ENCODE measurements at places on chromosomes 2 and 18. TPM values are rescaled to one million over a fixed set of nuclear protein-coding genes. Genes with fewer than 3 reads are reported as not detected.

- DNase-seq: no peak
- no peaks in the 10 kb centered on the region for H3K27me3 ChIP-seq
- H3K36me3 ChIP-seq: no peaks in the 10 kb centered on the region
- peak overlapping the region; percentile 66 for H3K4me3 ChIP-seq
These were observed 559 bp downstream of the TMEM37 start for GRCh38 chr2:119431976-119432850.

The LRRC30 gene
- not detected for total RNA-seq

GRCh38 chr2:233513953-233514655, 52.5 kb downstream of the USP40 start:
- no peak for DNase-seq
- no peaks in the 10 kb centered on the region for H3K27me3 ChIP-seq
- H3K4me1 ChIP-seq: no peaks in the 10 kb centered on the region
- H3K4me3 ChIP-seq: no peak overlapping the region
- H3K27ac ChIP-seq: no peak overlapping the region
- H3K36me3 ChIP-seq: peaks cover 13% of the 10 kb centered on the region

The AMER3 gene
- total RNA-seq: not detected

The ASNSD1 gene
- total RNA-seq: 34.1 TPM

GRCh38 chr18:1014951-1015624, 110.4 kb downstream of the ADCYAP1 start:
- H3K27me3 ChIP-seq: no peaks in the 10 kb centered on the region
- no peaks in the 10 kb centered on the region for H3K4me1 ChIP-seq

The GRB14 gene
- 8.4 TPM for total RNA-seq

- no peak overlapping the region for H3K27ac ChIP-seq
- no peaks in the 10 kb centered on the region for H3K27me3 ChIP-seq
- no peak overlapping the region for H3K4me3 ChIP-seq
- no peak for DNase-seq
These were observed 139.9 kb upstream of the DOCK10 start for GRCh38 chr2:225182126-225182525.

All from suprapubic skin (tissue), 4 donors.